ENCODE measurements at places on chromosomes 5 and 9. TPM values are rescaled to one million over a fixed set of nuclear protein-coding genes. Genes with fewer than 3 reads are reported as not detected.

- no peak for DNase-seq
Observed at GRCh38 chr5:72786676-72787075, 29.8 kb upstream of the TNPO1 start.

The LRRTM2 gene
- total RNA-seq, result 0.58 TPM

The FOXD4L5 gene
- 0.27 TPM for total RNA-seq

The ROPN1L gene
- 0.94 TPM for total RNA-seq

- no peak for DNase-seq
Observed at GRCh38 chr5:78718824-78719223, 70.3 kb upstream of the LHFPL2 start.

DNA sequence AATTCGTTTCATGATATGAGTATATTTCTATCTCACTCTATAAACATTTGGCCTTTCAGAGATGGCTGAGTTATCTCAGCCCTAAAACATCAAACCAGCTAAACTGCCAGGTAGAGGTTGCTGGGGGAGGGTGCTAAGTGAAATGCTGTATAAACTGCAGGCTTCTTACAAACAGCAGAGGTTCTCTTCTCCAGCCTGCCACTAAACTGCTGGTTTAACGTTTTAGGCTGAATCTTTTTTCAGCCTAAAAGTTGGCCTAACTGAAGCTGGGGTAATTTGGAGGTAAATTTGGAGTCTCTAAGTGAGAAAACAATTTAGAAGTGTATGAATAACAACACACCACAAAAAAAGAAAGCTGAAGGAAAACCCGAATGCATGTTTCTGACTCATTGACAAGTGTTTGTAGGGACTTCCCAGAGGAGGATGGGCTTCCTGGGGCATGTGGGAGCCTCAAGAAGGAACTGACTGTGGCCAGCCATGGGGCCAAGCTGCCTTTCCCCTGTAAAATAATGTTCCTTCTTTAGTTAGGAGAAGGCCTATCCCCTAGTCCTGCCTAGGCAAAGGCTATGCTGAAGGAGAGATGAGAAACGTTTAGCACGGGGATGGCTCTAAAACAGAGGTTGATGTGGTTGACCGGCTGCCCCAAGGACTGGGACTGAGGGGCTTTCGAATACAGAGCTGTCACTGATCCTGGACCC lies 44.3 kb downstream of the SLC28A3 start:
- no peak for DNase-seq

The DDX4 gene
- not detected for total RNA-seq

DNA sequence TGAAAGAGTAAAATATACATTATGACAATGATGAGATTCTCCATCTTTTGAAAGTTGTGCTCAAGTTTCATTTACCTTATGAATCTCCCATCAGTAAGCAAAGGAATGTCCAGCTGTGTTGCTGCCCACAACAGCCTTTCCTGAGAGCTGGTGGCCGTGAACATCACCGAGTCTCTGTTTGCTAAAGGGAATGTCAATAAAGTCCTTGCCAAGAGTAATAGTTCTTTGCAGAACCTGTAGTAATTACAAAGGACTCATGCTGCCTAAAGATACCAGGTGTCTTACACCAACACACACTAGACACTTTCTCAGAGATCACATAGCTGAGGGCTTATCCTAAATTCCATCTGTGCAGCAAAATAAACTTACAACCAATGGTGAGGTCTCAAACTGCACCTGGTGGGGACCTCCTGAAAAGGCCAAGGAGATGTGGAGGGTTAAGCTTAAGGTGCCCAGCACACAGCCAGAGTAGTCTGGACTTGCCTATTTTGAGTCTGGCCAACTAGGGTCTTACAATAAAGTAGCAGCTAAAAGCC lies 111.1 kb upstream of the DAPK1 start:
- no peak for DNase-seq

DNA sequence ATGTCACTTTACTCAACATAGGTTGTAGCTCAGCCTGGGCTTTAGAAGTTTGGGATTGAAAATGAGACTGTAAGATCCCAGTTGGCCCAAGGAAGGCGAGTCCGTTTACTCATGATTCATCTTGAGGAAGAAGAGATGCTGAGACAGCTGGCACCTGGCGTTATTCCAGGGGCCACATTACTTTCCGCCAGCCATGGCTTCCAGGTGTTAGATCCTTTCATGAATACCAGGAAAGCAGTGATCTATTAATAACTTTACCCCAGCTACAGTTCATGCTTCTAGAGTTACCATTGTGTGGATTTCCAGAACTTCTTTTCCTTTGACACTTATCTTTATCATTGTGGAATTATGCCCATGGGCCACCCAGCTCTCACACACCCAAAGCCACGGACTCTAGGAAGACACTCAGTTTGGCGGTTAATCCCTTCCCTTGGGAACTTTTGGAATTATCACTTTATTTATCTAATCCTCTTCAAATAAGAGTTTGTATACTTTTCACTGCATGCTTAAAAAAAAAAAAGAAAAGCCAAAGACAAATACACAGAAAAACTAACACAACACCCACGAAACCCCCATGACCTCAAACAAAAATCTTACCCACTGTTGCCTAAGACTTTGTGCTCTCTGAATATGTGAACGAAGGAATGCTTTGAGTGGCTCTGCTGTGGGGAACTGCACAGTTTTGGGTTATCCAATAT lies 26.9 kb downstream of the RAI14 start:
- no peak for DNase-seq

DNA sequence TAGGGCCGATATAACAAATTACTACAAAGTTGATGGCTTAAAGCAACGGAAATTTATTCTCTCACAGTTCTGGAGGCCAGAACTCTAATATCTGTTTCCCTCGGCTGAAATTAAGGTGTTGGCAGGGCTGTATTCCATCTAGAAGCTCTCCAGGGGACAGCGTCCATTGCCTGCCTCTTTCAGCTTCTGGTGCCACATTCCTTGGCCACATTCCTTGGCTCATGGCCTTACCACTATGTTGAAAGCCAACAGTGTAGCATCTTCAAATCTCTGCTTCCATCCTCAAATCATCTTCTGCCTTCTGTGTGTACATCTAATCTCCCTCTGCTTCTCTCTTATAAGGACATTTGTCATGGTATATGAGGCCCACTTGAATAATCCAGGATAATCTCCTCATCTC lies 17.2 kb downstream of the FGF10 start:
- DNase-seq, result no peak

DNA sequence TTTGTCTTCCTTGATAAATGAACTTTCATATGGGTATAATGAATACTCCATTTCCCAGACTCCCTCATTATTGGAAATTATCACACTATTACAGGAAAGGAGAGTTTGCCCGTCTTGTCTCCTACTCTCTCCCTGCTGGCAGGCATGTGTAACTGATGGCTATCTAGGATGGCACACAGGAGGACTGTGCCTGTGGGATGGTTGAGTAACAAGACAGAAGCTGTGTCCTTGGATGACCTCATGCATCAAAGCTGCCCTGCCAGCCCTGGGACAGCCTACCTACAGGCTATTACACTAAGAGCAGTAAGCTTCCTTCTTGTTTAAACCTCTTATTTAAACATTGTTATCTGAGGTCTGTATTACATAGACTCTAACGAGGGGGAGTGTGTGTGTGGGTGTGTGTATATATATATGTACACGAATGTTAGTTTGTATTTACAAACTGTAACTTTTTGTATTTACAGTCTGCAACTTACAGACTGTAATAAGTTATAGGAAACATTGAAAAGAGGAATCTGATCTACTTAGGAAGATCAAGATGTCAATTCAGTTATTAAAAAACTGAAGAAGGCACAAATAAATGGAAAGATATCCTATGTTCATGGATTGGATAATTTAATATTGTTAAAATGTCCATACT lies 247.6 kb upstream of the ACO1 start:
- DNase-seq, result no peak

GRCh38 chr9:125620216-125620615 lies 86.8 kb downstream of the MAPKAP1 start:
- no peak for DNase-seq

DNA sequence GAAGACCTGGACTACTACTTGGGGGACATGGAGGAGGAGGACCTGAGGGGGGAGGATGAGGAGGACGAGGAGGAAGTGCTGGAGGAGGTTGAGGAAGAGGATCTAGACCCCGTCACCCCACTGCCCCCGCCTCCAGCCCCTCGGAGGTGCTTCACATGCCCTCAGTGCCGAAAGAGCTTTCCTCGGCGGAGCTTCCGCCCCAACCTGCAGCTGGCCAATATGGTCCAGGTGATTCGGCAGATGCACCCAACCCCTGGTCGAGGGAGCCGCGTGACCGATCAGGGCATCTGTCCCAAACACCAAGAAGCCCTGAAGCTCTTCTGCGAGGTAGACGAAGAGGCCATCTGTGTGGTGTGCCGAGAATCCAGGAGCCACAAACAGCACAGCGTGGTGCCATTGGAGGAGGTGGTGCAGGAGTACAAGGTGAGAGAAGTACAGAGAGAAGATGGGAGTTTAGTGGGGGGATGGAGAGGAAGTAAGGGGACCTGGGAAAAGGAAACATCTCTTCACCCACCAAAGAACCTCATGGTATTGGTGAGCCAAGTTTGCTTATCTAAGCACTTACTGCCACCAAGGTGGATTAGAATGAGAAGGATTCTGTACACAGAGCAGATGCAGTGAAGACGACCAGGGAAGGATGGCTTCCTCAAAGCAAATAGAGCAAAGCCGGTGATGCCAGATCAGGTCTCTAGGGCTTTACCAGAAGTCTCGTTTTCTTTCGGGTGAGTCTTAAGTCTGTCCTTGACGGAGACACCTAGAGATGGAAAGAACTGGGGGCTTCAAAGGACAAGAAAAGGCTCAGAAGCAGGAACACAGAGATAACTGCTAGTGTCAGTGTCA lies 1.5 kb downstream of the TRIM41 start:
- DNase-seq, result no peak

GRCh38 chr5:151107738-151108520 lies 27.1 kb upstream of the TNIP1 start:
- no peak for DNase-seq

All from sciatic nerve (tissue), 2 donors.